Colonic mucosa (tissue), 4 donors: ENCODE measurements at places on chromosomes 11 and 22.

- no peak overlapping the region for H3K27ac ChIP-seq
- no peak for DNase-seq
- H3K4me3 ChIP-seq: no peak overlapping the region
- H3K27me3 ChIP-seq: no peaks in the 10 kb centered on the region
- H3K4me1 ChIP-seq: no peaks in the 10 kb centered on the region
Measured at GRCh38 chr11:35038211-35038928, 100.6 kb upstream of the CD44 start.

DNA sequence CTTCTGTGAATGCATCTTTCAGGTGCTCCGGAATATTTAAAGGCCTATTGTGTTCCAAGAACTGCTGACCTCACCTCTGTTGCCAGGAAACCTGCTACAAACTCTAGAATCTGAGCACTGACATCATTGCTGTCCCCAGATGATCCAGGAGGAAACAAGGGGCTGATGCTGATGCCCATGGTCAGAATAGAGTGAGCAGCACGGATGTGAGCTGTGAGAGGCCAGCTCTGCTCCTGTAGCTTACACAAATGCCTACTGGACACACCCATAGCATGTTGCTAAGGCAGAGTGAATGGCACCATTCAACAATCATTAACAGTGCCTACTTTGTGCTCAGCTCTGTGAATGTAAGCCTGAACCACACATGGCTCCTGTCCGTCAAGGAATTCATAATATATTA is 276.7 kb upstream of the API5 start:
- no peak overlapping the region for H3K27ac ChIP-seq
- no peak for DNase-seq
- no peak overlapping the region for H3K4me3 ChIP-seq
- no peaks in the 10 kb centered on the region for H3K27me3 ChIP-seq
- no peaks in the 10 kb centered on the region for H3K36me3 ChIP-seq
- H3K4me1 ChIP-seq: no peaks in the 10 kb centered on the region

- no peak overlapping the region for H3K4me3 ChIP-seq
- no peaks in the 10 kb centered on the region for H3K4me1 ChIP-seq
- DNase-seq: no peak
- peaks cover 10% of the 10 kb centered on the region for H3K36me3 ChIP-seq
- no peak overlapping the region for H3K27ac ChIP-seq
Measured at GRCh38 chr11:8693010-8693551, 10.5 kb downstream of the RPL27A start.

DNA sequence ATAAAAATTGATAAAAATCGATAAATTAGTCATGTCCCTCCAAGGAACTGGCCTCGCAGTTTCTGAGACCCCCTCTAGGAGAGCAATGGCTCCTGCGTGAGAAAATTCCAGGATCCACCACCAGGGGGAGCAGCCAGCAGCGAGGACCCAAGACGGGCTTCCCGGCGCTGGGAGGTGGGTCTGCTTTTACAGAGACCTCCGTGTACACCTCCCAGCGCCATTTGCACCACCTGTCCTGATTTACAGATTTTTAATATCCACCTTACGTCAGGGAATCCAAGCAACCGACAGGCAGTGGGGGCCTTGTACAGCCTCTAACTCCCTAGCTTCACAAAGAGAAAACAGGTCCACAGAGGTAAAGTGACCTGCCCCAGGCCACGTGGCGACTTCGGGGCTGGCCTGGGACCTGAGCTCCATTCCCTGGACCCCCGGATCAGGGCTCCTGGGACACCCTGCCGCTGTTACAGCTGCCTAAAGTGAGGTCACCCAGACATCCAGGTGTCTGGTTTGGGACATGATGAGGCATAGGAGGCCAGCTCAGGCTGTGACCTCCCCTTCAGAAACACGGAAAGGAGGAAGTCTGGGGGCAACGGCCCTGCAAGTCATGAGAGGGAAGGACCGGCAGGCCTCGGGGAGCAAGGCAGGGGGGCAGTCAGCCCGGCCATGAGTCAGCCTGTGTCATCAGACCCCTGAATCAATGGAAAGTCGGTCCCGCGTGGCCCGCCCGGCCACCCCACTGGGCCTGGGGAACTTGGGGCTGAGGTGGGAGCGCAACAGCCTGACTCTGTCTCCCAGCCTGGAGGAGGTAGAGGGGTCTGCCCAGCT is 3.5 kb downstream of the OSM start:
- DNase-seq: peak; percentile 85
- no peaks in the 10 kb centered on the region for H3K4me1 ChIP-seq
- H3K36me3 ChIP-seq: no peaks in the 10 kb centered on the region
- no peak overlapping the region for H3K4me3 ChIP-seq
- no peak overlapping the region for H3K27ac ChIP-seq

GRCh38 chr11:63892228-63892627 is 24.7 kb downstream of the RCOR2 start:
- H3K4me3 ChIP-seq: no peak overlapping the region
- no peak overlapping the region for H3K27ac ChIP-seq
- no peaks in the 10 kb centered on the region for H3K27me3 ChIP-seq
- peaks cover 17% of the 10 kb centered on the region for H3K4me1 ChIP-seq
- H3K36me3 ChIP-seq: peaks cover under 1% of the 10 kb centered on the region

DNA sequence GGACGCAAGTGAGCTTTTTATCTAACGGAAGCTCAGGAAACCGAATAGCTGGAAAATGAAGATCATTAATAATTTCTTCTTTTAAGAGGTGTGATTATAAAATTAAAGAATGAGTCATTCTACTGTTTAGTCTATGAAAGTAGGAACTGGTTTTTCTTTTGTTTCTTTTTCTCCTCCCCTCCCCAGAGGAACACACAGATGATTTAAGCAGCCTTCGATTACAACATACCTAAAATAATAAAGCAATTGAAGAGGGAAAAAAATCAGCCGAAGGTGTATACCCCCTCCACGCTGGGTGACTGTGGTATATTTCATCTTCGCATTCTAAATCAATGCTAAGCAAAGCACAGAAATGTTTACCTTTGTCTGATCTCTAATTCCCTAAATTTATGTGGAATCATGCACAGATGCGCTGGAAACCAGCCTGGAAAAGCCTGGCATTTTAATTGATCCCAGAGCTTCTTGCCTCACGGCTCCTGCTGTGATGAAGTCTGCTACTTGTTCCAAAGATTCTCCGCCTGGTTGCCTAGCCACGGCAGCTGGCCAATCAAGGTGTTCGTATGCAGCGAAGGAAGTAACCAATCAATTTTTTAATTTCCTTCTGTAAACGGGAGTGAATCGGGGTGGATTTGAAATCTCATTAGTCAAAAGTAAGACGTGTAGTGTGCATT is 133.9 kb downstream of the FANCF start:
- no peak for DNase-seq
- no peak overlapping the region for H3K4me3 ChIP-seq
- H3K27ac ChIP-seq: no peak overlapping the region

DNA sequence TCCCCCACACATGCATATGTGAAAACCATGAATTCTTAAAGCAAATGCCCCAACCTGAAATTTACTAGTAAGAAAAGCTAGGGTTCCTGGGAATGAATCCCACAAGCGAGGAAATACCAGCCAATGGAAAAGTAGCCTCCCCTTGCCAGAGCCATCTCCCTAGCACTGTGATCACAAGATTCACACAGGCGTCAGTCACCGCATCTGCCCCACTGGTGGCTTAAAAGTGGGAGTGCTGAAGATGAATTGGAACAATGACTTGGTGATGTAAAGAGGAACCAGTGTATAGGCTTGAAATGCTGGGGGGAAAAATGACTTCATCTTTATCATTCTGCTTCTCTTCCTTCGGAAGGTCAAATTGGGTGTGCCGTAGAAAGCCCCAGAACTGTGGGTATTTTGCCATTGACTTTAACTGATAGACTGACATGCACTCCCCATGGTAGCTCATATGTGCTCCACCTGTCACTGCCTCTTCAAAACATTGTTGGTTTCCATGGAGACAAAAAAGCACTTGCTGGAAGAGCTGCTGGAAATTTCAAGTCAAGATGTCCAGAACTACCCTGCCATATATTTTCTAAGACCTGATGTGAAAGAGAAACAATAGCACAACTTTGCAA is 19.2 kb upstream of the ASPHD2 start:
- H3K4me1 ChIP-seq: no peaks in the 10 kb centered on the region
- H3K27me3 ChIP-seq: no peaks in the 10 kb centered on the region
- no peak for DNase-seq
- H3K27ac ChIP-seq: no peak overlapping the region
- no peaks in the 10 kb centered on the region for H3K36me3 ChIP-seq
- H3K4me3 ChIP-seq: no peak overlapping the region

- no peak overlapping the region for H3K27ac ChIP-seq
- no peaks in the 10 kb centered on the region for H3K36me3 ChIP-seq
- no peak for DNase-seq
- H3K27me3 ChIP-seq: no peaks in the 10 kb centered on the region
Measured at GRCh38 chr11:121253951-121254350, 38.6 kb upstream of the SC5D start.

GRCh38 chr22:38201711-38202436 is at the start of gene MAFF:
Gene MAFF, plus strand, starts transcription at chr22:38201994. Its CDS starts 11,860 bp downstream, at chr22:38213854.
- H3K27me3 ChIP-seq: no peaks in the 10 kb centered on the region
- H3K36me3 ChIP-seq: no peaks in the 10 kb centered on the region
- peak; percentile 98 for DNase-seq
- H3K4me3 ChIP-seq: peak within 1 kb of the TSS; percentile 94
- H3K4me1 ChIP-seq: no peaks in the 10 kb centered on the region

GRCh38 chr11:107221748-107222285 is 203.5 kb upstream of the GUCY1A2 start:
- H3K4me3 ChIP-seq: no peak overlapping the region
- H3K27me3 ChIP-seq: no peaks in the 10 kb centered on the region
- no peak for DNase-seq
- no peak overlapping the region for H3K27ac ChIP-seq
- no peaks in the 10 kb centered on the region for H3K36me3 ChIP-seq
- no peaks in the 10 kb centered on the region for H3K4me1 ChIP-seq

- no peaks in the 10 kb centered on the region for H3K27me3 ChIP-seq
- no peak overlapping the region for H3K4me3 ChIP-seq
- H3K4me1 ChIP-seq: peaks cover 9% of the 10 kb centered on the region
- no peak overlapping the region for H3K27ac ChIP-seq
- H3K36me3 ChIP-seq: no peaks in the 10 kb centered on the region
Measured at GRCh38 chr11:12695221-12695794, 21.1 kb downstream of the TEAD1 start.

- H3K27me3 ChIP-seq: no peaks in the 10 kb centered on the region
- DNase-seq: peak; percentile 59
Measured at GRCh38 chr11:1640076-1640946, 10.7 kb downstream of the KRTAP5-5 start.

DNA sequence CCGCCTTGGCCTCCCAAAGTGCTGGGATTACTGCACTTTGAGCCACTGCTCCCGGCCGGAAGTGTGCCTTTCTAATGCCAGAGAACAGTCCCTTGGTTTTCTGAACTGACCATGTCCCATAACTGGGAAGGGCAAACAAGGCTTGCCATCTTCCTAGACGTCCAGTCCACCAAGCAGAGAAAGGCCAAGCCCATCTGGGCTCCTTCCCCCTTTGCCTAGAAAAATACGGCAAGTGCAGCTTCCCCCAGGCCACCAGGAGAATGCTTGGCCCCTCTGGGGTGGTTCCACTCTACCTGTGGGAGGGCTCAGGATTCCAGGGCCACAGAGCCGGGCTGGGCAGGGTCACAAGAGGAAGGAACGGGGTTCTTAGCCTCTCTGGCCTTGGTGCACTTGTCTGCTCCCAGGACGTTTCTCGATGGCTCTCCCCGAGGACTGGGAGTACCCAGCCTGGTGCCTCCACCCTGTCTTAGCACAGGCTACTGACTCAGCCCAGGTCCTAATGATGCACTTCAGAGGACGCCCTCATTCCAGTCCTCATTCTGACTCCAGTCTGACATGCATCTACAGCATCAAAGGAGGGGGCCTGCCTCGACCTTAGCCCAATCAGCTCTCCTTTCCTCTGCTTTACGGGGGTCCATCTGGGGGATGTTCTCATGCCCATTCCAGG is 1.2 kb downstream of the USP2 start:
- no peaks in the 10 kb centered on the region for H3K27me3 ChIP-seq
- no peak overlapping the region for H3K4me3 ChIP-seq
- H3K36me3 ChIP-seq: no peaks in the 10 kb centered on the region
- no peak for DNase-seq
- H3K27ac ChIP-seq: no peak overlapping the region
- H3K4me1 ChIP-seq: no peaks in the 10 kb centered on the region

DNA sequence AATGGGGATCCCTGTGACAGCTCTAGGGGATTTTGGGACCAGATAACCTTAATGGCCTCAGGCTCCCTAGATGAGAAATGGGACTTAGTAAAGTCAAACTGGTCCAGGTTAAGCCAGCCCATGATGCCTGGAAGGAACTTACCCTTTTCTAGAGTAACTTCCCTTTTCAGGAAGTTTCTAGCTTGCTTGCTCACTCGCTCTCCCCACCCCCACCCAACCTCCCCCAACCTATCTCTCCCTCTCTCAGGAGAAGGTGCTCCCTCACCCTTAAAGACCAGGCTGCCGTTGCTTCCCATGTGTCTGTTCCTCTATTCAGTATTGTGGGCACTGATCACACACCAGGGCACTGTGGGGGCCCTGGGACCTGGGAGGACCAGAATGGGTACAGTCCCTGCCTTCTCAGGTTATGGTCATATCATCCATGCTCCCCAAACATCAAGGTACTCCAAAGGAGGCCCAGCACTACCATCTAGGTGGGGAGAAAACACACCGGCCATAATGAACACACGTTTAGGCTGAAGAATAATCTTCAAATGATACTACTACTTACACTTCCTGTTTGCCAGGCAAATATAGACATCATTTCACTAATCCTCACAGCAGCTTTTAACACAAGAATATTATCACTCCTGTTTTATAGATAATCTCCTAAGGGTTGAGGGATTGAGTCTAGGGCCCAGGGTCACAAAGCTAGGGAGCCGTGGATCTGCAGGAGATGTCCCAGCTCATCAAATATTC is 18.2 kb downstream of the KCNQ1OT1 start:
- DNase-seq: no peak
- no peaks in the 10 kb centered on the region for H3K27me3 ChIP-seq
- no peak overlapping the region for H3K4me3 ChIP-seq
- no peak overlapping the region for H3K27ac ChIP-seq

GRCh38 chr11:122175306-122175705 is 59.3 kb upstream of the BLID start:
- no peak overlapping the region for H3K27ac ChIP-seq
- no peak overlapping the region for H3K4me3 ChIP-seq
- no peaks in the 10 kb centered on the region for H3K27me3 ChIP-seq
- no peaks in the 10 kb centered on the region for H3K4me1 ChIP-seq
- H3K36me3 ChIP-seq: no peaks in the 10 kb centered on the region

- H3K4me3 ChIP-seq: no peak overlapping the region
- H3K27me3 ChIP-seq: no peaks in the 10 kb centered on the region
- peak; percentile 63 for DNase-seq
- no peaks in the 10 kb centered on the region for H3K4me1 ChIP-seq
Measured at GRCh38 chr11:79413268-79413667, 27.6 kb downstream of the TENM4 start.

- no peak overlapping the region for H3K4me3 ChIP-seq
- H3K36me3 ChIP-seq: no peaks in the 10 kb centered on the region
- H3K27ac ChIP-seq: no peak overlapping the region
- H3K27me3 ChIP-seq: no peaks in the 10 kb centered on the region
- H3K4me1 ChIP-seq: no peaks in the 10 kb centered on the region
Measured at GRCh38 chr11:96783311-96783710, 393.5 kb downstream of the JRKL start.

- no peak for DNase-seq
- no peaks in the 10 kb centered on the region for H3K4me1 ChIP-seq
- H3K27ac ChIP-seq: no peak overlapping the region
Measured at GRCh38 chr11:72943664-72944063, 129.5 kb downstream of the ATG16L2 start.

- H3K4me1 ChIP-seq: no peaks in the 10 kb centered on the region
- H3K27me3 ChIP-seq: no peaks in the 10 kb centered on the region
- DNase-seq: no peak
- no peak overlapping the region for H3K27ac ChIP-seq
Measured at GRCh38 chr22:29797351-29797750, 30.2 kb downstream of the UQCR10 start.

GRCh38 chr11:133692126-133692934 is 153.0 kb downstream of the SPATA19 start:
- H3K27me3 ChIP-seq: no peaks in the 10 kb centered on the region
- H3K4me1 ChIP-seq: no peaks in the 10 kb centered on the region
- no peak overlapping the region for H3K27ac ChIP-seq
- H3K36me3 ChIP-seq: no peaks in the 10 kb centered on the region
- H3K4me3 ChIP-seq: no peak overlapping the region
- DNase-seq: no peak
